ENCODE measurements at places on chromosomes 2 and 18.
A peak's percentile ranks its signal among the peaks of the same experiment; 100 is the strongest.

GRCh38 chr2:138931284-138932256, 151.4 kb upstream of the NXPH2 start:
- DNase-seq: no peak

GRCh38 chr2:20424300-20425290, 22.3 kb upstream of the RHOB start:
- DNase-seq: peak; percentile 67

GRCh38 chr2:182717416-182717815, 1.4 kb downstream of the DNAJC10 start:
- DNase-seq: peak; percentile 57

DNA sequence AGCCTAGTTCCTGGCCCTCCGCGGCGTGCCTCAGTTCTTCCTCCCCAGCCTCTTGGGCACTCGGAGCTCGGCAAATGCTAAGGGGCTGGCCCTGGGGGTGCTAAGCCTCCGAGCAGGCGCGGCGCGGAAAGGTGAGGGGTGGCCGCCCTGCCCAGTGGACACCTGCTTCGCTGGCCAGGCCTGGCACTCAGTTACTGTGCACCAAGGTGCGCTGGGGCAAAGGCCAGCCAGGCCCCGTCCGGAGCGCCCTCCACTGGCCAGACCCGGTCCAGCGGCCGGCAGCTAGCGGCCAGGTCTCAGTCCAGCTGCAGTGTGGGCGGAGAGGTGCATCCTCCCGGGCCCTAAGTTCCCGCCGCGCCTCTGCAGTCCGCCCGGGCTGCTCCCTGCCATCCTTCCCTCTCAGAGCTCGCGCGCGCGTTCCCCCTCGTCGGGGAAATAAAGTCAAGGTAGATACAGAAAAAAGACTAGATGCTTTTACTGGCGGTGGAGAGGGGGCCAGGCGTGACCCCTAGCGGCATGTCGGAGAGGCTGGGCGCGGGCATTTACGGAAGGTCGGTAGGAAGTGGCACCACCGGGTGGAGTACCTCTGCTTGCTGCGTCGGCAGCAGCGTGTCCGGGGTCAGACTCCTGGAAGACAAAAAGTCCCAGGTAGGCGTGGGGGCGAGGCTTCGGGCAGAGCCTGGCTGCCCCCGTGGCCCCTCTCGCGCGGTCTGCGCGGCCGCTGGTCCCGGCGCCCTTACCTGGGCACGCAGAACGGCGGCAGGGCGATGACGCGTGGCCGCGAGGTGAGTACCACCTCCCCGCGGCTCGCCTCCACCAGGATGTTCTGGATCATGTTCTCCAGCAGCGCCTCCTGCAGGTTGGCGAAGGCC, 9.4 kb upstream of the CRYBA2 start:
- DNase-seq: no peak

- no peak for DNase-seq
Observed at GRCh38 chr2:136664713-136665405, 100.5 kb upstream of the THSD7B start.

DNA sequence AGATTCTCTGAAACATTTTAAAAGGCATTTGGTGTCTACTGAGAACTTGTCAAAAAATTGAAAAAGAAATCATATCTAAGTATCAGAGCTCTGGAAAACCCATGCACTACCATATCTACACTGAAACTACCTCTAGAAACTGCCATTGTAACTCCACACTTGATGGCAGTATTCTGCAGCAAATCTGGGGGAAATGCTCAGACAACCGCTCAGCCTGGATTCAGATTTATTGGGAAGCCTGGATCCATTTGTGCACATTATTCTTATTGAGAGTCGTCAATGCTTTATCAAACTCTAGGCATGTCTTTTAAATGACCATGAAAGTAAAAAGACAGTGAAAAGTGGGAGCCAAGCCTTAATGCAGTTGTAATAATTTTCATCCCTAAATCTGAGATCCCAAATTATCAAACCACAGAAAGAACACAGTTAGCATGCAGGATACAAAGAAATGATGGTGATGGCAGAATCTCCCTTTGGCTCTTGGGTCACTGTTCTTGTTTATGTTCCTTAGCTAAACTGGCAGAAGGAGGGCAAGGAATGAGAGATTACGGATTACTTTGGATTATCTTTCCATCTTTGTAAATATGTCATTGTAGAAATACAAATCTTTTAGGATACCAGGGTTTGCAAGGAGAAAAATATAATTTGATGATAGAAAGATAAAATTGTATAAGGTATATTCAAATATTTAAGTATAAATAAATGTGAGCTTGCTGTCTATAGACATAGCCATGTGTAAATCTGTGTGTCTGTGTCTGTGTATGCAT, 512.1 kb upstream of the SYT4 start:
- DNase-seq: no peak
